Heart right ventricle (tissue), 16 donors: ENCODE measurements at places on chromosomes 2 and 18. TPM values are rescaled to one million over a fixed set of nuclear protein-coding genes. Genes with fewer than 3 reads are reported as not detected.

DNA sequence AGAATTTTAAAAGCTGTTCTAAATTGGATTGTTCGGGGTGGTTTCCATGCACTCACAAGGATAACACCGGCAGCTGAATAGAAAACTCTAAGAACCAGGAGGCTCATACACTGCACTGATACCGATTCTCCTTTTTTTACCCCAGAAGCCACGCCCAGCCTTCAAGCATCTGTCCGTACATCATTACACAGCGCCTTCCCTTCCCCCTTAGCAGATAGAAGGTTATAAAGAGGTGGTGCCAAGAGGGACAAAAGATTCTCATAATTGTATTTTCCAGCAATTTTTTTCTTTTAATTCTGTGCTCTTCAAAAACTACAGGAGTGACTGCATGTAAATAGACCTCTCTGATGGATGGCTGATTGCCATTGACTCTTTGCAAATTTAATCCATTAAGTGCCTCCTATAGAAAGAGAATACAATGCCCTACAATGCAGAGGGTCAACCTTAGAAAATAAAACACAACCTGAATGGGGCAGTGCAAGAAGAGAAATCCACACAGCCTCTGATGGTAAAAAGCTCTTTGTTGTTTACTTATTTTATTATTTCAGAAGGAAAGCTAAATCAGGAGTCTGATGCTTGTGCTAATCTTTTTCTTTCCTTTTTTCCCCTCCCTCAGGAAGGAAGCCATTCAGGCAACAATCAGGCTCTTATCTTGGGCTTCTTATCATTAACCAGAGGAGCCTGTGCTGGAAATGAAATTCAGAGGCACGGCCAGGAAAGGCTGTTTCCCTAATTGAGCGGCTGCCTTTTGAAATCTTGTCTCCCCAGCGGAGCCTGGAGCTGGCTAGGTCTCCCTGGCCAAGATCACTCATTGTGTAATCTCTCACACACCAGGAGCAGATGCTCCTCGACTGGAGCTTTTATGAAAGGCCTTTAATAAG is 198.9 kb upstream of the NABP1 start:
- H3K27ac ChIP-seq = peak overlapping the region; percentile 51
- H3K4me3 ChIP-seq = no peak overlapping the region
- peak; percentile 36 for DNase-seq

GRCh38 chr2:241680827-241681599 is 5.6 kb downstream of the DTYMK start:
- no peak overlapping the region for H3K27ac ChIP-seq
- H3K36me3 ChIP-seq = peaks cover 4% of the 10 kb centered on the region
- H3K4me3 ChIP-seq = no peak overlapping the region
- H3K27me3 ChIP-seq = no peaks in the 10 kb centered on the region

GRCh38 chr2:239763433-239764097 is 261.6 kb downstream of the NDUFA10 start:
- H3K4me3 ChIP-seq = no peak overlapping the region
- no peak for DNase-seq
- H3K27me3 ChIP-seq = no peaks in the 10 kb centered on the region
- H3K36me3 ChIP-seq = no peaks in the 10 kb centered on the region
- H3K4me1 ChIP-seq = no peaks in the 10 kb centered on the region

- DNase-seq = no peak
- H3K27ac ChIP-seq = no peak overlapping the region
- H3K36me3 ChIP-seq = no peaks in the 10 kb centered on the region
Observed at GRCh38 chr2:128784626-128785306, 466.1 kb upstream of the HS6ST1 start.

GRCh38 chr2:180934911-180935310 is 45.5 kb upstream of the UBE2E3 start:
- no peak overlapping the region for H3K27ac ChIP-seq
- no peak overlapping the region for H3K4me3 ChIP-seq
- H3K4me1 ChIP-seq = no peaks in the 10 kb centered on the region
- H3K27me3 ChIP-seq = no peaks in the 10 kb centered on the region
- DNase-seq = no peak

GRCh38 chr2:235666213-235666781 is 172.5 kb downstream of the AGAP1 start:
- H3K4me3 ChIP-seq = peak overlapping the region; percentile 9
- H3K27me3 ChIP-seq = no peaks in the 10 kb centered on the region
- H3K27ac ChIP-seq = no peak overlapping the region

GRCh38 chr2:105403783-105404698 is 5.2 kb upstream of the FHL2 start:
- H3K4me3 ChIP-seq = no peak overlapping the region
- no peak for DNase-seq
- H3K4me1 ChIP-seq = peaks cover 21% of the 10 kb centered on the region
- H3K36me3 ChIP-seq = no peaks in the 10 kb centered on the region
- no peaks in the 10 kb centered on the region for H3K27me3 ChIP-seq

DNA sequence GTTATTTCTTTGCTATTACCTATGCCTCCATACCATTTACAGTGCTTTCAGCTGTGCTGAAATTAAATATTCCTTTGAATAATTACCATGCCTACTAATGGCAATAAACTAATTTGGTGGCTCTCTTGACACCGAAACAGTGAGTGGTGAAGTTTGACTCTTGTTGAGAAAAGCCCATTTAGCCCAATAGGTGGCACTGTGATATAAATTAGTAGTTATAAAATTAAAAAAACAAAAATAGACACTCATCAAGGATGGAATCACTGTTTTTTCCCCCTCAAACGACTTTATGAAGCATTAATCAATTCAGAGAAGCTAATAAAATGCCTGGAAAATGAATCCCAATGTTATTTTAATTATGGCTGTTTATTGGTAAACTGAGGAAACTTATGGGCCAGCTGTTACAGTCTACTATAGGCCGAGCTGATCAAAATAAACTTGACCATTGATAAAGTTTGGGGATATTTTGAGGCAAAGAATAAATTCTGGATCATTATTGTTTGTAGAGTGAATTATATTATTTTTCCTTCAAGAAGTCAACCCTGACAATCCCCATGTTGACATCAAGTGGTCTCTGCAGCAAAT is 339.6 kb downstream of the TRIB2 start:
- no peak overlapping the region for H3K4me3 ChIP-seq
- H3K4me1 ChIP-seq = no peaks in the 10 kb centered on the region
- no peaks in the 10 kb centered on the region for H3K27me3 ChIP-seq
- no peak for DNase-seq
- no peak overlapping the region for H3K27ac ChIP-seq

GRCh38 chr2:72096181-72096580 is 51.5 kb downstream of the CYP26B1 start:
- no peaks in the 10 kb centered on the region for H3K27me3 ChIP-seq
- DNase-seq = no peak
- no peak overlapping the region for H3K4me3 ChIP-seq
- no peaks in the 10 kb centered on the region for H3K4me1 ChIP-seq
- no peak overlapping the region for H3K27ac ChIP-seq

DNA sequence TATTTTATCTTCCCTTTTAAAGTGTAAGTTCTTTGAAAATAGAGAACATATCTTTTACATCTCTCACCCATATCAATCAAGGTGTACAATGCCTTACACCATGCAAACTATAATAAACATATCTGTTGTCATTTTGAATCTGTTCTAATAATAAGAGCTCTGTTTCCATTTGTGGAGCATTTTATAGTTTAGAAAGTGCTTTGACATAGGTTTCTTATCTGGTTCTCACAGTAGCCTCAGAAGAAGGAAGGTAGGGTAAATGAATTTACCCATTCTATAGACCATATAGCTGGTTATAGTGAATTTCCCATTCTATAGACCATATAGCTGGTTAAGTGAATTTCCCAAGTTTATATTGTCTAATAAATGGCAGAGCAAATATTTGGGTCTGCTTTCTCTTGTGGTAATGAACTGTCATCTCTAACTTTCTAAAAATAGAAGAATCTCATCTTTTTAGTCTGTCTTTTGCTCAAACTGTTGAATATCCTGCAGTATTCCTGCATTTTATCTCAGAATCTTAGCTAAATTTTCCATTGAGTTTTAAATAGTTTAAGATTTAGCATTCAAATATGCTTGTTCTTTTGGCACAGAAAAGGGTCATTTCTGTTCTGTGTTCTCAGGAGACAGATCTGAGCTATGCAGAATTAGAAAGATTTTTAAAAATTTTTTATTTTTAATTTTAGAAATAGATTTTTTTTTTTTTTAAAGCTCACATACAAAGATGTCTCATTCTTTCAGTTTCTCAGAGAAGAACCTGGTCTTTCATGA is 80.7 kb upstream of the STON1 start:
- H3K4me3 ChIP-seq = no peak overlapping the region
- H3K36me3 ChIP-seq = no peaks in the 10 kb centered on the region
- H3K27ac ChIP-seq = peak overlapping the region; percentile 45
- no peaks in the 10 kb centered on the region for H3K27me3 ChIP-seq
- no peak for DNase-seq

DNA sequence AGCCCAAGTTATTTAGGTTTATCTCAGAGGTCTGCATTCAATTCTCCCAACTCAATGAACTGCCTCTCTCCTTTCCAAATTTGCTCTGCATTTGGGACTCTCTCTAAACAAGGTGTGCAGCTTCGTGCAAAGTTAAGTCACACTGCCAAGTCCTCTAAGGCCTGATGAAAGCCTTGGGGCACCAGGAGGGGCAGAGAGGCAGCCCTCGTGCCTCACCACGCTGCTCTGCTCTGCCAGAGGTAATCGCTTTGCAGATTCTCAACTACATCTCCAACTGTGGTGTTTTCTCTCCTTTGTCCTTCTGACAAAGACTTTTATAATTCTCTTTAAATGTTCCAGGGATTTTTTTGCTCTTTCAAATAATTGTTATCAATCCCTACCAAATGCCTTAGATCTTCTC is 283.0 kb downstream of the MEIS1 start:
- H3K27ac ChIP-seq = no peak overlapping the region
- no peak for DNase-seq
- H3K27me3 ChIP-seq = no peaks in the 10 kb centered on the region
- H3K36me3 ChIP-seq = no peaks in the 10 kb centered on the region
- no peaks in the 10 kb centered on the region for H3K4me1 ChIP-seq

DNA sequence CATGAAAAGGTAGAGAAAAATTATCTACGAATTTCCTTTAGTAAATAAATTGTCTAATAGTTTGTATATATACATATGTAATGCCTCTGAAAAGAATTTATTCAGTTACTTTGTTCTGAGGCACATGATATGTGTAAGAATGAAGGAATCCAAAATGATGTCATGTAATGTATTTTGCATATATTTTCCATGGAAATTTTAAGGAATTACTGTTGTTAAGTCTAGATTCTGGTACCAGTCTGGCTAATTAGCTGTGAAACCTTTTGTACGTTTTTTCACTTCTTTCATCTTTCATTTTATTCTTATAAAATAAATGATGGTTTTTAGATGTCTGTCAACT is 12.3 kb downstream of the YIPF4 start:
- peaks cover 4% of the 10 kb centered on the region for H3K36me3 ChIP-seq
- peaks cover 19% of the 10 kb centered on the region for H3K4me1 ChIP-seq
- H3K27me3 ChIP-seq = no peaks in the 10 kb centered on the region
- H3K4me3 ChIP-seq = no peak overlapping the region

DNA sequence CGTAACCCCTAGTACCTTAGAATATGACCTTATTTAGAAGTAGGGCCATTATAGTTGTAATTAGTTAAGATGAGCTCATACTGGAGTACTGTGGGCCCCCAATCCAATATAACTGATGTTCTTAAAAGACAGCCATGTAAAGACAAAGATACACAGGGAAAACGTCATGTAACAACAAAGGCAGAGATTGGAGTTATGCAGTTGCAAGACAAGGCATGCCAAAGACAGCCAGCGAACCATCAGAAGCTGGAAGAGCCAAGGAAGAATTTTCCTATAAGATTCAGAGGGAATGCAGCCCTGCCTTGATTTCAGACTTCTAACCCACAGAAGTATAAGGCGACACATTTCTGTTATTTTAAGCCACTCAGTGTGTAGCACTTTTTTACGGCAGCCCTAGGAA is 55.9 kb upstream of the TLK1 start:
- H3K4me3 ChIP-seq = no peak overlapping the region
- no peaks in the 10 kb centered on the region for H3K36me3 ChIP-seq
- H3K27me3 ChIP-seq = peaks cover 7% of the 10 kb centered on the region

DNA sequence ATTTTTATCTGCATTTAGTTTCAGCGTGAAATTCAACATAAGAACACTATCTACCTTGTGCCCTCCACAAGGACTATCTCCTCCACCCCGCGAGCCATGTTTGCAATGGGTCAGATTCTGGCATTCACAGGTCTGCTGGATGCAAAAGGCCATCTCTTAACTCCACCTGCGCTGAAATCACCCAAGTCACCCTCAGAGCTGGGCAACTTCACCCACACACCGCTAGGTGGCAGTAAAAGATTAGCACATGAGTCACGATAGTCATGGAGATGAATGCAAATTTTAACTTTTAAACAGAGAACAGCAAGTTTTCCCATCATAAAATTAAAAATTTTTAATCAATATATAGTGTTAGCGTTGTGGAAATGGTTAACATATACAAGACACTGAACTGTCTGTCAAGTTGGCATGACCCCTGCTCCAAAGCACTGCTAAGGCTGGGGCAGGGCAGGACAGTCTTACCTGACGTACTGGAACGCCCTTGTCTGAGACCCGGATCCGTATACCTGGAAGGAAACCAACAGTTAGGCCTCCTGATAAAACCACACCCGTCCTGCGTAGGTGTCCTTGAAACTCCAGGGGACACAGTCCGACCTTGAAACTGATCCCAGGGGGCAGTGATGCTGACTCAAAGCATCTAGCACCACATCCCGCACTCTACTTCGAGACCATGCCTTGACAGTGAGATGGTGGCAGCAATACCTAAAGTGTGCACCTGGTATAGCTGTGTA is 89.6 kb downstream of the UXS1 start:
- no peaks in the 10 kb centered on the region for H3K4me1 ChIP-seq
- no peaks in the 10 kb centered on the region for H3K36me3 ChIP-seq
- H3K27ac ChIP-seq = no peak overlapping the region
- H3K4me3 ChIP-seq = no peak overlapping the region
- peak; percentile 45 for DNase-seq

DNA sequence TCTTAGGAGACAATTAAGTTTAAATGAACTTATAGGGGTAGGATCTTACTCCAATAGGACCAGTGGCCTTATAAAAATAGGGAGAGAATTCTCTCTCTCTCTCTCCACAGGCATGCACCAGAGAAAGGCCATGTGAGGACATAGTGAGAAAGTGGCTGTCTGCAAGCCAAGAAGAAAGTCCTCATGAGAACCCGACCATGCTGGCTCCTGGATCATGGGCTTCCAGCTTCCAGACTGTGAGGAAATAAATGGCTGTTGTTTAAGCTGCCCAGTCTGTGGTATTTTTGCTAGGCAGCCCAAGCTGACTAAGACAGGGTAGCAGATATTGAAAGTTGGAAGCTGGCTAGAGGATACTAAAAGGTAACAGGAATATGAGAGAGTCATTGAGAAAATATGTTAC is 454.0 kb downstream of the NBAS start:
- peaks cover 7% of the 10 kb centered on the region for H3K4me1 ChIP-seq
- H3K27ac ChIP-seq = no peak overlapping the region
- H3K4me3 ChIP-seq = no peak overlapping the region
- H3K36me3 ChIP-seq = no peaks in the 10 kb centered on the region
- peak; percentile 27 for DNase-seq

RAPGEF4 gene
- 5.2 TPM for polyA plus RNA-seq

KYNU gene
- polyA plus RNA-seq = 0.58 TPM

PNPT1 gene
- 10.1 TPM for polyA plus RNA-seq

YWHAQ gene
- polyA plus RNA-seq = 159 TPM

ZNF532 gene
- polyA plus RNA-seq = 13.8 TPM

OTX1 gene
- polyA plus RNA-seq = not detected

PJVK gene
- 6.6 TPM for polyA plus RNA-seq

HIBCH gene
- 7.7 TPM for polyA plus RNA-seq

LIMS3 gene
- polyA plus RNA-seq = 3.6 TPM

AP1S3 gene
- polyA plus RNA-seq = 0.37 TPM
